H1 (cell line): ENCODE measurements at places on chromosomes 12 and 14. TPM values are rescaled to one million over a fixed set of nuclear protein-coding genes. Genes with fewer than 3 reads are reported as not detected.
A peak's percentile ranks its signal among the peaks of the same experiment; 100 is the strongest.

- DNase-seq, result no peak
- no peak overlapping the region for H3K4me3 ChIP-seq
- no peaks in the 10 kb centered on the region for H3K36me3 ChIP-seq
- H3K27me3 ChIP-seq, result no peaks in the 10 kb centered on the region
- H3K4me1 ChIP-seq, result no peaks in the 10 kb centered on the region
Measured at GRCh38 chr12:31866523-31866922, 92.7 kb upstream of the RESF1 start.

The LRCOL1 gene
- not detected in 2 replicates for total RNA-seq

DNA sequence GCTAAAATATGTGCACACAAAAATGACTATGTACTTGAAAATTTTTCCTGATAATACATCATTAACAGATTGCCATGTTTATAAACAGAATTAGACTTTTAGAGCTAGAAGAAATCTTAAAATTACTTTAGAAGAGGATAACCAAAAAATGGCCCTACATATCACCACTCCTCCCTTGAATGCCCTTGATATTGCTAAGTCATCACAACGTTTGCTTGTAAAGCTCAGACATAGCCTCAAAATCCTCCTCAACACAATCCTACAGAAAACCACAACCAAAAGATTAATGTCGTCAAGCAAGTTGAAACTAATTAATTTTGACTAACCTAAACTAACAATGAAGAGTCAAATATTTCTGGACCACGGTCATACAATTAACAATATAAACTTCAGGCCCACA lies 19.4 kb upstream of the NAA30 start:
- H3K27me3 ChIP-seq, result no peaks in the 10 kb centered on the region
- DNase-seq, result no peak
- H3K36me3 ChIP-seq, result no peaks in the 10 kb centered on the region
- no peak overlapping the region for H3K27ac ChIP-seq
- H3K4me3 ChIP-seq, result no peak overlapping the region

DNA sequence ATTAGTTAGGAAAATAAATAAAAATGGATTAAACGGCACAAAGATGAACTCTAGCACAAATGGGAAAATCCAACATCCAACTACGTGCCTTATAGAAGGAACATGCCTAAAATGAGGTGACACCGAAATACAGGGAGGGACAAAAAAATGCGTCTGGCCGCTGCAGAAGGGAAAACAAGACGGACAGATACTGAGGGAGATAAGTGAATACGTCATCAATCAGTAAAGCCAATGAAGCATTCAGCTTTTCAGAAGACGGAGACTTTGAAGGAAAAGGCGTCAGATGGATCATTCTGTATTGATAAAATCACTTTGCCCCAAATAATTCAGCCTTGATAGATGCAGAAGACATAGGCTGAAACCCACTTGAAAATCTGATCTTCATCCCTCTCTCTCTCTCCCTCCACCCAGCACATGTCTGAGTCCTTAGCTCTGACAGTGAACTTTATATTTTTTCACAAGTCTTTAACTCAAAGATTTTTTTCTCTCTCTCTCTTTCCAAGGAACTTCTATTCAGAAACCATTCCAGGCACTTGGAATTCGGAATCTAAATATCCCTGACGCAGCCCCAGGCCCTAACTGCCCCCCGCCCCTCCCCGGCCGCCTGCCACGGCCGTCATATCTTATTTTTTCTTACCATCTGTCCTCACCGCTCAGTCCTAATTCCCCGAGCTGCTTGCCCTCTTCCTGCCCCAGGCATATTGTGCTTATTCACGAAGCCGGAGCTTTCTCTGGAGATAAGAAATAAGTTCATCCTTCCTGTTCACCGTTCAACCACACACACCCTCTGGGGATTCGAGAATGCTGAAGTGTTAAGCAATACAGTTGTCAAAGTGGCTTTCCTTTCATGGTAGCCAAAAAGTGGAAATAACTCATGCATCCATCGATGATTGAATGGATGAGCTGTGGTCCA lies 35.5 kb upstream of the RFLNA start:
- no peak overlapping the region for H3K4me3 ChIP-seq
- H3K27me3 ChIP-seq, result peaks cover 3% of the 10 kb centered on the region; the same call in 1 of the 2 replicates
- H3K27ac ChIP-seq, result no peak overlapping the region

GRCh38 chr12:21971344-21971743 lies 30.1 kb upstream of the ABCC9 start:
- H3K36me3 ChIP-seq, result no peaks in the 10 kb centered on the region
- no peak overlapping the region for H3K4me3 ChIP-seq
- DNase-seq, result no peak
- peaks cover 4% of the 10 kb centered on the region; the same call in 1 of the 2 replicates for H3K4me1 ChIP-seq

GRCh38 chr12:52253391-52254179 lies 20.5 kb downstream of the KRT7 start:
- H3K4me1 ChIP-seq, result peaks cover 4% of the 10 kb centered on the region
- no peaks in the 10 kb centered on the region for H3K36me3 ChIP-seq
- no peak for DNase-seq
- no peak overlapping the region for H3K27ac ChIP-seq

The GPRC5A gene
- 1.0 and 1.5 TPM in 2 replicates for total RNA-seq

The HCAR3 gene
- total RNA-seq, result not detected in 2 replicates

The DERA gene
- 17.1 and 17.5 TPM in 2 replicates for total RNA-seq

DNA sequence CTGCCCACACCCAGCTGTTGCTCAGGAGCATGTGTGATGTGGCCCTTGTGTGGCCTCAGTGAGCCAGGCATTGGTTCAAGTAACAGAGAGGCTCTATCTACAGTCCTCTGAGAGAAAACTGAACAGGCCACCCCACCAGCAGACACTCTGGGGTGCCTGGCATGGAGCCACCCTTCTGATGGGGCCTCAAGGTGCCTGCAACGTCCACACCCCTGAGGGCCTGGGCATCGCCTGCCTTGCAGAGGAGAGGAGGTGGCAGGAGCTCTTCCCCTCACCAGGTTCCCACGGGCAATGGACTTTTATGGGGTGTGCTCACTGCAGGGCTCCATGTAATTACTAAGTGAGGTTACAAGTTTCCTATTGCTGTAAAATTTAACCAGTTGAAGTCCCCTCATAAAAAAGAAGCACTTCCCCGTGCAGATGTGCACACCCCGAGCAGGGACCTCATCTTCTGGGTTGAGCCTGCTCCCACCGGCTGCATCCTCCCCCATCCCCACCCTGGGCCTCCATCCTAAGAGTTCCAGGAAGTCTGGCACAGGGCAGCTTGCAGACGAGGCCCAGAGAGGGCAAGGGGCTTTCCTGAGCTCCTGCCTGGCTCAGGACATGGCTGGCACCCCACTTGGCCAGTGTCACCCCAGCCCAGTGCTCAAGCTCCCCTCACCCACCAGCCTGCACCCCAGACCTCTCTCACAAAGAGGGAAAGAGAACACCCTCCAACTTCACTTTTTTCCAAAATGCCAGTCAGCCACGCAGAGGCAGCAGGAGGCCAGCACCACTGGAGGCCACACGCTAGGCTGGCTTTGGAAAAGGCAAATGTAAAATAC lies 270.4 kb upstream of the RTL1 start:
- DNase-seq, result no peak
- no peak overlapping the region for H3K27ac ChIP-seq
- H3K36me3 ChIP-seq, result no peaks in the 10 kb centered on the region
- no peaks in the 10 kb centered on the region for H3K27me3 ChIP-seq

- H3K4me3 ChIP-seq, result peak within 1 kb of the TSS; percentile 70
- no peaks in the 10 kb centered on the region for H3K36me3 ChIP-seq
- H3K27me3 ChIP-seq, result peaks cover 5% of the 10 kb centered on the region
- DNase-seq, result peak; percentile 79
- H3K4me1 ChIP-seq, result peaks cover 11% of the 10 kb centered on the region
Measured at GRCh38 chr14:50830932-50831725, at the start of gene NIN. NIN (minus strand) TSS chr14:50831162; CDS start chr14:50822056, 9,106 bp downstream.

DNA sequence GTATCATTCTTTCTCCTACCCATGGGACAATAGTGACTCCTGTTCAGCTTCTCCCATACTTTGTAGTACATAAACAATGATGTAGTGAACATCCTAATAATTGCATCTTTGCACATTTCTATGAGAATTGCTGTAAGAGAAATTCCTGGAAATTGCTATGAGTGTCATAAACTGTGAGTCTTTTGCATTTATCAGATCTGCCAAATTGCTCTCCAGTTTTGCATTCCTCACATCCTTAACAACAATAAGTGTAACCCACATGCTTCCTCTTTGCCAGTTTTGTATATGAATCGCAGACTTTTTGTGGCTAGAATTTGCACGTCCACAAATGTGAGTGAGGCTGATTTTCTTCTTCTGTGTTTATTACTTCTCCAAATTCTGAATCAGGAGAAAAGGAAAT lies 124.0 kb upstream of the TBX5 start:
- H3K4me1 ChIP-seq, result no peaks in the 10 kb centered on the region
- no peaks in the 10 kb centered on the region for H3K36me3 ChIP-seq
- H3K4me3 ChIP-seq, result no peak overlapping the region
- no peak for DNase-seq
- no peak overlapping the region for H3K27ac ChIP-seq
- no peaks in the 10 kb centered on the region; the same call in 1 of the 2 replicates for H3K27me3 ChIP-seq

The GPHB5 gene
- total RNA-seq, result not detected in 2 replicates

DNA sequence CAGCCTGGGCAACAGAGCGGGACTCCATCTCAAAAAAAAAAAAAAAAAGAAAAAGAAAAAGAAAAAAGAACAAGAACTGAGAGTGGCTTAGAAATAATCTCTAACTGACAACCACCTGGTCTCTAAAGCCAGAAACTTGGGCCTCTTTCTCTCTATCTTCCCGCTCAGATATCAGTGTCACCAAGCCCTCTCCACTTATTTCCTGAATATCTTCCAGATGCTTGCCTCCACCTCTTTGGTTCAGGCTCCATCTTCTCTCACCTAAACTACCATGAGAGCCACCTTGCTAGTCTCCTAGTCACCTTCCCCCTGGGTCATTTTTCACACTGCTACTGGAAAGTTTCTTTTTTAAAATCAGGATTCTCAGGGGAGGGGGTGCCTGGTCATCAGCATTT lies 1.8 kb upstream of the TM9SF1 start:
- peaks cover 9% of the 10 kb centered on the region; the same call in 1 of the 2 replicates for H3K4me1 ChIP-seq
- no peak for DNase-seq
- no peak overlapping the region for H3K27ac ChIP-seq
- no peak overlapping the region for H3K4me3 ChIP-seq
- no peaks in the 10 kb centered on the region for H3K27me3 ChIP-seq
- H3K36me3 ChIP-seq, result peaks cover 4% of the 10 kb centered on the region; the same call in 1 of the 2 replicates

DNA sequence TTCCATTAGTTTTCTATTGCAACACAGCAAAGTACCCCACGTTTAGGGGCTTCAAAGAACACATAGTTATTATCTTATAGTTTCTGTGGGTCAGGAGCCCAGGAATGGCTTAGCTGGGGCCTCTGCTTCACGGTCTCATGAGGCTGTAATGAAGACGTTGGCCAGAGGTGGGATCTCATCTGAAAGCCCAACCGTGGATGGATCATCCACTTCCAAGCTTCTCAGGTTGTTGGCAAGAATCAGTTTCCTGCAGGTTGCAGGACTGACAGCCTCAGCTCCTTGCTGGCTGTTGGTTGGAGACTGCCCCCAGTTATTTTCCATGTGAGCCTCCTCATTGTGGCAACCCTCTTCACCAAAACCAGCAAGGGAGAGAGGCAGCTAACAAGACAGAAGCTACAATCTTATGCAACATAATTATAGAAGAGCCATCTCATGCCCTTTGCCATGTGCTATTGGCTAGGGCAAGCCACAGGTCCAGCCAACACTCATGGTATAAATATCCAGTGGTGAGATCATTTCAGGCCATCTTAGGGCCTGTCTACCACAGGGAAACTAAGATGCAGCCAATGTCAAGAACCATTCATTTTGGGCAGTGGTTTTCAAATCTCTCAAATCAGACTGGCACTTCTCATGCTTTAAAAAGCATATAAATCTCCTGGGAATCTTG lies 452.4 kb downstream of the MED13L start:
- H3K36me3 ChIP-seq, result no peaks in the 10 kb centered on the region
- no peaks in the 10 kb centered on the region for H3K27me3 ChIP-seq
- no peaks in the 10 kb centered on the region for H3K4me1 ChIP-seq
- no peak overlapping the region for H3K27ac ChIP-seq
- DNase-seq, result no peak
- H3K4me3 ChIP-seq, result no peak overlapping the region

DNA sequence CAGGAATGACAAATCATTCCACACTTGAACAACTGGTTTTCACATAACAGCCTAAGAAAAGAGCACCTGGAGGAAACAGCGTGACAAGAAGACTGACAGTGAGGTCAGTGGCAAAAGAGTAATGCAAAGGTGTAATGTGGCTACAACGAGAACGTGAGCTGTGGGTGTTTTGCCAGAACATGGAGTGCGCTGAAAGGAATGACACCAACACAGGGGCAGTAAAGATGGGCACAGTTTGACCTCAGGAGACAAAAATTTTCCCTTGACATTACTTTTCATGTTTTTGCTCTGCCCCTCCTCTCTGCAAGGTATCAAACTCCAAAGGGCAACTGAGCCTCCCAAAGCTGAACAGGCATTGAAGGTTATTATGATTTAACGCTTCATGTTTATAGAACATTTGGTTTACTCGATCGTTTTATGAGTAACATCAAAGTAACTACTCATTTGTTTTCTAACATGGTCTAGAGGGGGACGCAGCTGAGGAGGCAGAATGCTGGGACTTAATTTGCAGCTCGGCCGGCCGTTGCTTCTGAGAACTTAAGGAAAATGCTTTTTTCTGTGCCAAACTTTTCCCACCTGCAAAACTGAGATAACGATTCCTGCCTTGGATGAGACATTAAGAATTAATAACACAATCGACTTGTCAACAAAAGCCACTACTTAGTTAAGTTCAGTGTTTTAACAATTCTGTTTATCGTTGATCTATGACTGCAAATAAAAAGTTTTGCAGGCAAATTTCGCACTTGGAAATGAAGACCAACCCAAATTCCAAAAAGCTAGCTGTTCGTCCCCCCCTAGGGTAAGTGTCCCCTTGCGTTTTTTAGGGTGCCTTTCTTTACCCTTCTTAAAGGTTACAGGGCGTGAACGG lies 954 bp downstream of the HAUS4 start:
- peak overlapping the region; percentile 71 for H3K4me3 ChIP-seq
- H3K27ac ChIP-seq, result 0 out of 2 replicates have a peak overlapping the region, but pooled peaks have one; percentile 89
- peaks cover 2% of the 10 kb centered on the region; the same call in 1 of the 2 replicates for H3K4me1 ChIP-seq
- DNase-seq, result no peak

The KLRC2 gene
- not detected in 2 replicates for total RNA-seq

The RIMBP2 gene
- total RNA-seq, result 0.31 and 0.65 TPM in 2 replicates

DNA sequence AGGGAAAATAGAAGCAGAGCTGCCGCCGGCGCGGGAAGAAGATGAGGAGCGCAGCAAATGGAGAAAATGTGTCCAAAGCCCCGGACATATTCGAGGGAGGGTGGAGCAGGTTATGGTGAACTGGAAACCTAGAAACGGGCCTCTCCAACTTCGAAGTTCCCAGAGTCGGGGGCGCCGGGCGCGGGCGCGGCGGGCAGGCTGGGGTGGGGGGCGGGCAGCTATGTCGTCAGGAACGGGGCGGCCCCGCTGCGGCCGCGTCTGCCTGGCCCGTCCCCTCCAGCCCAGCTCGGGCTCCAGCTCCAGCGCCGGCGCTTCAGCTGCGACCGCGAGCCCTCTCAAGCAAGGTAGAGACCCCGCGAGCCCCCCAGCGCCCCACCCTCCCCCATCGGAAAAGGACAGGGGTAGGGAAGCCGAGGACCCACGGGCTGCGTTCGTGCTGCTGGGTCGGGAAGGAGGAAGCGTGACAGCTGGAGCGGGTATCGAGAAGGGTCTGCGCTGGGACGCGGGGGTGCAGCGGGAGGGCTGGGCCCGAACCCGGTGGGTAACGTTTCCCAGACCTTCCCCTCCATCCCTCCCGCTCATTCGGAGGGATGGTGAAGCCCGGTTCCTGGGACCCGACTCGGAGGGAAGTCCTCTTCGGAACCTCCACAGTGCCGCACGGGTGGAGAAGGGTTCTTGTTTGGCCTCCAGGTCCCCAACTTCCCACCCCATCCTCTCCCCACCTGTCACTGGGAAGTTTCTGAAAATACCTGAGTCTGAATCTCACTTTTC lies 1.0 kb downstream of the DGKA start:
- DNase-seq, result peak; percentile 73
- H3K27me3 ChIP-seq, result peaks cover 12% of the 10 kb centered on the region
- H3K36me3 ChIP-seq, result no peaks in the 10 kb centered on the region
- H3K4me3 ChIP-seq, result peak overlapping the region; percentile 67

GRCh38 chr12:116161588-116161987 lies 115.9 kb downstream of the MED13L start:
- H3K4me3 ChIP-seq, result no peak overlapping the region
- peaks cover 2% of the 10 kb centered on the region for H3K4me1 ChIP-seq
- H3K27me3 ChIP-seq, result no peaks in the 10 kb centered on the region
- no peak overlapping the region for H3K27ac ChIP-seq
